ENCODE measurements at places on chromosomes 1 and 21.

- DNase-seq: no peak
Observed at GRCh38 chr1:40834968-40835545, 27.1 kb downstream of the CITED4 start.

- no peak for DNase-seq
Observed at GRCh38 chr21:43758111-43758641, 17.9 kb downstream of the CSTB start.

DNA sequence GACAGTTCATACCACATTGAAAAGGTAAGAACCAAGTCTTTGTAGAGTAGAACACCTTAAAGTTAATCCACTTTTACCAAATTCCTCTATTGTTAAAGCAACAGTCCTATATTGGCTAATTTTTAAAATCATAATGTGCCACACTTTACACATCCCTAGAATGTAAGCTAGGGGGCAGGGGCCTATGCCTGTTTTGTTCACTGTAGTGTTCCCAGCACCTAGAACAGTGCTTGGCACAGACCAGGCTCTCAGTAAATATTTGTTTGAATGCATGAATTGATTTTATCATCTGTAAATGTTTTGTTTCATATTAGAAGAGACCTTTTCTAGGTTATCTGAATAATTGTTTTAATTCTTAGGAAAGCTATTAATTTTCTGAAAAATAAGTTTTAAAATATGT, 9.1 kb downstream of the SMAP2 start:
- DNase-seq: no peak

DNA sequence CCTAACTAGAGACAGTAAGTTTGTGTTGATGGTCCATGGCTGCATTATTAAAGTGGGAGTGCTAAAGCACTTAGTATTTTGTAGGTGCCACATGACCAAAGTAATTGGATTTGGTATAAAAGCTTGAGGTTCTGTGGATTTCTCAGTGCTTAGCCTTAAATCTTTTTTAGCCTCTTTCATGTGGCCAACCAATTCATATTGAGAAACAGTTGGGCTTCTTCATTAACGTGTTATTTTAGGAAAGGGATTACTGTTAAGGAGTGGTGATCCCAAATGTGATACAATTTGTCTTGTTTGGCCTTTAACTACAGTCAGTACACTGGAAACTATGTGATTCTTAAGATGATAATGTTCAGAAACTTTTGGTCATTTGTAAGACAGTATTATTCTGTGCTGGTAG, 25.5 kb downstream of the MAN1A2 start:
- DNase-seq: no peak

DNA sequence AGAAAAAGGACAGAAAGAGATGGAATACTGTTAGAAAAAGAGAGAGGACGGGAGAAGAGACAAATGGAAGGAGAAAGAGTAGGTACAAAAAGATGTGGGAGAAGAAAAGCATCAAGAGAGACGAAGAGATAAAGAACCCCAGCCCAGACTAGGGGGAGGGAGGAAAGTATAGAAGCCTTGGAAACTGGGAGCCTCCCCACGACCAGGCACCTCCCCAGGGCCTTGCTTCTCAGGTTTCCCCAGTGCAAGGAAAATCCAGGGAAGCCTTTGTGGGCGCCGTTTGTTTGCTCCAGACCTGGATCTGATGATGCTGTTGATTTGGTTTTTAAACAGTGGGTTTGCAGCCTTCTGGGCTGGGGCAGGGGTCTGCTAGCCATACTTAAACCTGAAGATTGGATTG, 15.2 kb upstream of the ALX3 start:
- no peak for DNase-seq

DNA sequence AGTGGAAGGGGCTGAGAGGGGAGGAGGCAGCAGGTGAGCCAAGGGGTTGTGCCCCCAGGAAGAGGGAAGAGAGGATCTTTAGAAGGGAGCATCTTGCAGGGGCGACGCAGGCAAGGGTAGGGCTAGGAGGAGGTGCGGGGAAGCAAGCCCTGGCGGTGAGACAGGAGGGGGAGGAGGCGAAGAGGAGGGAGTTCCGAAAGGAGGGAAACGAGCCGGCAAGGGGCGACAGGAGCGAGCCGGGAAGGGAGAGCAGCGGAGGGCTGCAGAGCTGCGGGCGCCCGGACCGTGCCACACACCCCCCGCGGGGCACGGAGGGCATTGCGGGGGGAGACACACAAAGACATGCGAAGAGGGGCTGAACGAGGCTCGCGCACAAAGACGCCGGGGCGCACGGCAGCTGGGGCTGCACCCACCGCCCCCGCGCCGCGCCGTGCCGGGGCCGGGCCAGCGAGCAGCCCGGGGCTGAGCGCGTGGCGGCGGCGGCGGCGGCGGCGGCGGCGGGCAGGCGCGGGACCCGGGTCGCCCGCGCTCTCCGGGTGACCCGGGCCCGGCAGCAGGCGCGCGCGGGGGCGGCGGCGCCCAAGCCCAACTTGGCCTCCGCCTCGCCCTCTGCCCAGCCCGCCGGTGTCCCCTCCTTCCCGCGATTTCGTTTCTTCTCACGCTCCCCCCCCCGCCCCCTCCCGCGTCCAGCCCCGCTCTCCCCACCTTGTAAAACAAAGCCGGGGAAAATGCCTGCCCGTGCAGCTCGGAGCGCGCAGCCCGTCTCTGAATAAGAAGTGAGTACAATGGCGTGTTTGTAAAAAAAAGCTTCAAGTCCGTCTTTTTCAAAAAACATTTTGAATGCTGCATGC, at the start of gene KCNK2:
TSS of gene KCNK2 (plus strand) at position 206 of the 851 bp plus-strand sequence. CDS start 649 bp downstream, outside the sequence.
- no peak for DNase-seq

- no peak for DNase-seq
Observed at GRCh38 chr1:97849345-97850340, 71.2 kb downstream of the DPYD start.

Data from stimulated activated CD4-positive, alpha-beta T cell treated with anti-CD3 and anti-CD28 coated beads, Interleukin-1b, Interleukin-23, amount 100 ng/mL, for 24 hours (primary cell).